ENCODE measurements at places on chromosomes 6 and 20.

GRCh38 chr20:44231713-44232468 is 15.2 kb upstream of the GDAP1L1 start:
- DNase-seq = no peak

DNA sequence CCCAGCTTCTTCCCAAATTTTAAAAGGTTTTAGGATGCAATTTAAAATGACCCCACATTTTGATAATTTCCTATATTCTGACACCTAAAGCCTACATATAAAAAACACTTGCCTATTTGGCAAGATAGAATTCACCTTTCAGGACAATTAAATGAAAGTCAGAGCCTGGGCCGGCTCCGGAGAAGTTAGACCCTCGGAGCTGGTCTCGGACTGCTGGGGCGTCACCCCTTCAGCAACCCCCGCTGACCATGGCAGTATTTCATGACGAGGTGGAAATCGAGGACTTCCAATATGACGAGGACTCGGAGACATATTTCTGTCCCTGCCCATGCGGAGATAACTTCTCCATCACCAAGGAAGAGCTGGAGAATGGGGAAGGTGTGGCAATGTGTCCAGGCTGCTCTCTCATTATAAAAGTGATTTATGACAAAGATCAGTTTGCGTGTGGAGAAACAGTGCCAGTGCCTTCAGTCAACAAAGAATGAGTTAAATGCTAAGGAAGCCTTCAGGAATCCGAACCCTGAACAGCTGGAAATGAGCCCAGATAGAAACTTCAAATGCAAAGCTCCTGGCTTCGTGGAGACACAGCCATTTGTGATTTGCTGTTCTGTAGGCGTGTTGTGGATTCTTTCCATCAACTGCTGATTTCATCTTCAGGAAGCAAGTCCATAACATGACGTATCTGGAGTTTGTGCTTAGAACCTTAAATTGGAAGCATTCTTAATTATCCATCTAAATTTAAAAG is 16.0 kb downstream of the TCFL5 start:
- no peak for DNase-seq

- no peak for DNase-seq
Measured at GRCh38 chr20:58011947-58012610, 216.4 kb downstream of the ANKRD60 start.

- DNase-seq = no peak
Measured at GRCh38 chr20:24662322-24662721, 192.9 kb downstream of the SYNDIG1 start.

GRCh38 chr6:14754751-14755513 is 490.9 kb upstream of the JARID2 start:
- DNase-seq = no peak

GRCh38 chr20:49747707-49748524 is 34.2 kb upstream of the B4GALT5 start:
- peak; percentile 93 for DNase-seq

Measured in Right ventricle myocardium inferior (tissue), 1 donor.